ENCODE measurements at places on chromosomes 2 and 18.

DNA sequence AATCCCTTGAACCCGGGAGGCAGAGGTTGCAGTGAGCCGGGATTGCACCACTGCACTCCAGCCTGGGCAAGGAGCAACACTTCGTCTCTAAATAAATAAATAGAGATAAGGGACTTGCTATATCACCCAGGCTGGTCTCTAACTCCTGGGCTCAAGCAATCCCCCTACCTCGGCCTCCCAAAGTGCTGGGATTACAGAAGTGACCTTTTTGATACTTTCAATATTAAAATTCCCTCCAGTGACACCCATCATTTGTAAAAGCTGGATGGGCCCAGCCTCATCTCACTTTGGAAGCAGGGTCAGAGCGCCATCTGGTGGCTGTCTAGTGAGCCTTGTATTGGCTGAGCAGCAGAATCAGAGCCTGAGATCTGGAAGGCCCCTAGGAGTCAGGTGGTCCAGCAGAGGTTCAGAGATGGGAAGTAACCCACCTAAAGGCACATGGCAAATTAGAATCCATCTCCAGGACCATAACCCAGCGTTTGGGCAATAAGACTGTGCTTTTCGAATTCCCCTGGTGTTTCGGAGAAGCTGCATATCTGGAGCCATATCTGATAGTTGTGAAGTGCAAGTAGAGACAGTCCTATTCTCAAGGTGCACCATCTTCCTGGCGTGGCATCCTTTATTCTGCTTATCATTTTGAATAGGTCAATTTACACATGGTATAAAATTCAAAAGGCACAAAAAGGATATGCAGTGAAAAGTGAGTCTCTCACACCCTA lies 18.3 kb upstream of the SLC35F6 start:
- peak; percentile 46 for DNase-seq

DNA sequence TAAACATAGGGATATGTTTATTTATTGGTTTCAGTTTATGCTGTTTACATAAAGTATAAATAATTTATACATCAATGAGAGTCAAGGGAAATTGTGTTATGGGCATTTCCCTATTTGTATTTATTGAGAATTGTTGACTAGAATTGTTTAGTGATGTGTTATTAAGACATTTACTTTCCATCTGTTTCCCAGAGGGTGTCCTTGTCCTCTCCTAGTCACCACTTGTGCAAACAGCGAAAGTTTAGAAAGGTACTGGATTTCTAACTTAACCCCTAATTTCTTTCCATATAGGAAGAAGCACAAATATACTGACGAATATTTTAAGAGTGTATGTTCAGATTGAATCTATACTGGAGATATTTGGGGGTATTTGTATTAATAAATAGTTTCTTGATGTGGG lies 6.7 kb downstream of the UBE2E3 start:
- DNase-seq, result no peak

GRCh38 chr18:70373042-70373519 lies 84.2 kb downstream of the SOCS6 start:
- peak; percentile 77 for DNase-seq

DNA sequence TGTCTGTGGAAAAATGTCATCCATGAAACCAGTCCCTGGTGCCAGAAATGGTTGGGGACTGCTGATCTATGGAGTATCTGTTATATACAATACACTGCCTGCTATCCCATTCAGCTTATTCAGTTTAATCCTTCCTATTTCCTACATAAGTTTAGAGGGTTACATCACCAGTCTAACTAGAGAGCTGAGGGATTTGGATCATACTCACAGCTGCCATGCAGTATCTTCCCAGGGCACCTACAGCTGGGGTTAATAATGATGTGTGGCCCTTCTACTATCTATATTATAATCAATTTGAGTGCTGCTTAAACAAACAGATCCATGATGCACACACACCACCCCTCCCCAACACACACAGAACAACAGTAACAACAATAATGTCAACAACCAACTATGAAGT lies 524.0 kb downstream of the LRRTM4 start:
- DNase-seq, result no peak

- peak; percentile 54 for DNase-seq
These were observed 82.6 kb downstream of the PKP4 start for GRCh38 chr2:158539176-158540005.
